ENCODE measurements at places on chromosomes 11 and 22.

DNA sequence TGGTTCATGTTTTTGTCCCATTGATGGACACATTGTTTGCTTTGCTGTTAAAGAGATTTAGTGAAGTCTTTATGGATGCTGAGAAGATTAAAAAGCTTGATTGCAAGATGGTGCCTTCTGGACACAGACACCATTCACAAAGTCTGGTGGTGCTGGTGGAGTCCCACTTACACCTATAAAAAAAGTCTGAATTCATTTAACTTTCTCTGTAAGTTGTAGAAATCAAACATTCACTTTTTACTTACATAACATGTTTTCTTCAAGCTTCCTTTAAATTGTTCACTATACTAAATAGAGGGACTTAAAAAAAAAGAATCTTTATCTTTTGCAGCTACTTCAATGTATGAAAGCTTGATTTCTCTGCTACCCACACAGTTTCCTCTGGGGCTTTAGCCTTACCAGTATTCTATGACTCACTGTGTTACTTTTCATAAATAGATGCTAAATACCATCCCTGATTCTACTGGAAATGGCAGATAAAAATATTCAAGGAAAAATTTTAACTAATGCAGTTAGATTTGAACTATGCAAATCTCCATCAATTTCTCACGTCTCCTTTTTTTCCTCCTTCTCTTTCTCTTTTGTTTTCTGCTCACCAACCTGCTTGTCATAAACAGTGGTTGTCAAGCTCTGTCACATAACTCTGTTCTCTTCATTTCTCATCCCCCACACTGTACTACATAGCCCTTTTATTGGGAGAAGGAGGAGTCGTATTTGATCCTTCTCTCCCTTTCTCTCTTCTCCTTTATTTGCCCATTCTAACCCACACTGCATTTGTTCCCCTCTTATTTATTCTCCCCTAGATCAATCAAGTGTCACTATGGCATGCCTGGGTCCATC is 89.7 kb downstream of the FAM76B start:
- DNase-seq, result no peak

GRCh38 chr11:101397979-101398378 is 185.8 kb downstream of the TRPC6 start:
- no peak for DNase-seq

DNA sequence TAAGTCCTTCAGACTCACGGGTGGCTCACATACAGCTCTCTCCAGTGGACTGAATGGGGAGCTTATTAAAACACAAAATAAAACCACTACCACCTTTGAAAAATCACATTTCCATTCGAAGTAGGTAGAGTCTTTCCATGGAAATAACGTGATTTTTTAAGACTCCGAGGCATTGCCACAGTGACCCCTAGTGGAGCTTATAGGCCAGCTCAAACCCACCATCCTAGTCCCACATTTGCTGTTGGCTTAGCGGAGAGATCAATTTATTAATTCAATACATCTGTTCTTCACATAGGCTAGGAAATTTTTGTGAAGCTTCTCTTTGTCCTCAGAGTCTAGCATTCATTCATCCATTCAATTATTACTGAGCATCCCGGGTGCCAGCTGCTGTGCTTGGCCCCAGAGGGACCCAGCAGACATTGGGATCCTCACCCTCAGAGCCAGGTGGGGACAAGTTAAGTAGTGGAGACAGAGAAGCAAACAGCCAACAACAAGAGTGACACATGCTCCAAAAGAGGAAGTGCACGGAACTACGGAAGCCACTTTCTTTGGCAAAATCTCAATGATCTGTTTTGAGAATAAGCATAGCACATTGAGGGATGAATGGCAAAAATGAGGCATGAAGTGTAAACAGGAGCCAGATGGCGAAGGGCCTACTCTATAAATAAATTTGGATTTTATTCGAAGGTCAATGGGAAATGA is 10.2 kb upstream of the P4HA3 start:
- peak; percentile 35 for DNase-seq

GRCh38 chr11:45576461-45577215 is 88.8 kb downstream of the CHST1 start:
- DNase-seq, result no peak

DNA sequence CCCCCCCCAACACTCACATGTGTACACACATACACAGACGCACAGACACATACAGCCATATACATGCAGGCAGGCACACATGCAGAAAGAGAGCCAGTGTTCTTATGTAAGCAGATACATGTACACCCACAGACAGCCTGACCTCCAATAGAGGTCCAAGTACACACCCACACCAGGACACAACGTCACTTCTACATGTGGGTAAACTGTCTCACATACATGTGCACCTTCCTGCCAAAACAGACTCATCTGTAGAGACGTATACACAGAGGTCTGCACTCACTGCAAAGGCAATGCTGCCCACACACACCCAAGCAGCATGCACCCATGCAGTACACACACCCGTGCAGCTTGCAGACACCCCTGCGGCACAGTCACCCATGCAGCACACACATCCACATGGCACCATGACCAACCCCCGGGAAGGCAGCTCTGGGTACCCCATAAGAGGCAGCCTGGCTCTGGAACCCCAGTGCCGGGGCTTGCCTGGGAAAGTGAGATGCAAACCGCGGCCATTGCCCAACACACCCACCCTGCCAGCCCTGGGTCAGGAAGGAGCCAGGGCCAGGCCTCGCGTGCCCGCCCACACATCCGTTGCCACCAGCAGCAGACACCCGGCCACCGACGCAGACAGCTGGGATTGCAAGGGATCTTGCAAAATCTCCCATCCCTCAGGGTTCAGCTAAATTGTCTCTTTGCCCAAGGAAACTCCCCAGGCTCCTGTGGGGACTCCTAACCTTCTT is 10.1 kb downstream of the CASTOR1 start:
- DNase-seq, result peak; percentile 91

DNA sequence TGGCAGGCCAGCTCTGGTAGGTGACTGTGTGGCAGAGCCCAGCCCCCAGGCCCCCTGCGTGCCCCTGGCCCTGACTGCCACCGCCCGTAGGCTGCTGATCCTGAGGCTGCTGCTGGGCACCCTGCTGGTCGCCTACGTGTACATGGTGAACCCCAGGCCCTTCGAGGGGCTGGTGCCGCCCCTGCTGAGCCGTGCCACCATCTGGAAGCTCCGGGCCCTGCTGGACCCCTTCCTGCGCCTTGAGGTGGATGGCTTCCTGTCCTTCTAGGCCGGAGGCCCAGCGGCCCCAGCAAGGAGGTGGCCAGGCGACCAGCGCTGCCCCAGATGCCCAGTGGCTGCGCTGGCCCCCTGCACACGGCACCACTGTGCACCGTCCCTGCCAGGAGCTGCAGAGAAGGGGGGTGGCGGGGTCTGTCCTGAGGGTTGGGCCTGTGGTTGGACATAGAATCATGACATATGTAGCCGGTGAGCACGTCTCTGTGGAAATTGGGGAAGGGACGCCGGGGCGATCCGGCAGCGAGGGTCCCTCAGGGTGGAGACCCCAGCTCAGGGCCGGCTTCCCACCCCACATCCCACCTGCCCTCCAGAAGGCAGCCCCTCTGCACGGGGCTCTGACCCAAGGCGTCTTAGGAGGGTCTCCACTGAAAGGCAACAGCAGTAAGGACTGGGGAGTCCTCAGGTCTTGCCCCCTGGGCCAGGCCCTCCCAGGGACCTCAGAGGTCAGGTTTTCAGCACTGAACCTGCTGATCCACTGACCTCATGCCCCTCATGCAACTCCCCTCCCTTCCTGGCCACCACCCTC is 185.4 kb downstream of the IGLL1 start:
- DNase-seq, result no peak

- DNase-seq, result no peak
These were observed 62.9 kb upstream of the B3GAT1 start for GRCh38 chr11:134474942-134475341.

DNA sequence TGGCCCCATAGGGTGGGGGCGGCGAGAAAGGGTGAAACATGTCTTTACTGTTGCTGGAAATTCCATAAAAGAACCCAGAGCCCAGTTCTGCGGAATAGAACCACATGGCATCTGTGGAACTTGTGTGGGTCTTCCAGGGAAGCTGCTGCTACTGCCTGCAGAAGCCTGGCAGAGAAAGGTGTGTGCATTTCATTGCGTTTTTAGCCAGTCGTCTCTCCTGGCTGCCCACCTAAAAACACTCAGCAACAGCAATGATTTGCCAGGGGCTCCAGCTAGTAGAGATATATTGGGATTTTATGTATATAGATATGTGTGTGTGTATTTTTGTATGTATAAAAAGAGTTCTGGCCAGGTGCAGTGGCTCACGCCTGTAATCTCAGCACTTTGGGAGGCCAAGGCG is 127.2 kb upstream of the TBCEL start:
- no peak for DNase-seq

DNA sequence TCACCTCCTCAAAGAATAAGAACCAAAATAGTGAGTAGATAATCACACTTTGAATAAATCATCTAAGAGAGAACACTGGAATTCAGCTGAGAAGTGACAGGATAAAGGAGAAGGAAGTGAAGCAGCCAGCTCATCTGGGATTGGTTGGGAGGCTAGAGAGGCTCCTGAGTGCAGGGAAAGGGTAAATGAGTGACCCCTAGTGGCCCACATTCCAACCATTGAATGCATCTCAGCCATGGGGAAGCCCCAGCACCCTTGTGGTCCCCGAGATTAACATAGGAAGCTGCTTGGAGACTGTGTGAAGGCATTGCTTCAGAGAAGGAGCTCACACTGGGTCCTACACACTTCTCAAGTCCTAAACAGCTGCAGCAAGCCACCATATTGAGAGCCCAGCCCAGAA is 82.3 kb downstream of the JRKL start:
- DNase-seq, result no peak

GRCh38 chr11:15955595-15955994 is 400.8 kb downstream of the SOX6 start:
- DNase-seq, result no peak

- no peak for DNase-seq
These were observed 694.7 kb downstream of the NTM start for GRCh38 chr11:132064987-132065620.

- DNase-seq, result no peak
These were observed 33.2 kb downstream of the C22orf31 start for GRCh38 chr22:29028468-29028867.

- DNase-seq, result no peak
These were observed 100.0 kb downstream of the ADAMTS15 start for GRCh38 chr11:130548491-130548833.

DNA sequence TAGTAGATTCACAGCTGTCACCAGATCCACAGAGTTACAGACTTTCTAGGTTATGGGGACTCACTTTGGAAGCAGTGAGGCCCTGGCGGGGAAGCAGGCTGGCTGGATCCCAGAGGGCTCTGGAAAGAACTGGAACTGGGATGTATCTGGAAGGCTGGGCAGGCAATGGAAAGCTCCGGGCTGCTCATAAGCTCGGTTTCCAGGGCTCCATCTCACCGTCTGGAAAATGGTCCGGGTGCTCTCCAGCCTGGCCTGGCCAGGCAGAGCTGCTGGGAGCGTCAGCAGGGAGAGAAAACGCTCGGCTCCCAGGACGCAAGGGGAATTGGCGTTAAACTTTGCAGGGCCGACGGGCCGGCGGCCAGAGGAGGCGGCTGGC is 335 bp upstream of the SEZ6L start:
- DNase-seq, result no peak

- DNase-seq, result no peak
These were observed 262.8 kb downstream of the BRD1 start for GRCh38 chr22:49564666-49565515.

DNA sequence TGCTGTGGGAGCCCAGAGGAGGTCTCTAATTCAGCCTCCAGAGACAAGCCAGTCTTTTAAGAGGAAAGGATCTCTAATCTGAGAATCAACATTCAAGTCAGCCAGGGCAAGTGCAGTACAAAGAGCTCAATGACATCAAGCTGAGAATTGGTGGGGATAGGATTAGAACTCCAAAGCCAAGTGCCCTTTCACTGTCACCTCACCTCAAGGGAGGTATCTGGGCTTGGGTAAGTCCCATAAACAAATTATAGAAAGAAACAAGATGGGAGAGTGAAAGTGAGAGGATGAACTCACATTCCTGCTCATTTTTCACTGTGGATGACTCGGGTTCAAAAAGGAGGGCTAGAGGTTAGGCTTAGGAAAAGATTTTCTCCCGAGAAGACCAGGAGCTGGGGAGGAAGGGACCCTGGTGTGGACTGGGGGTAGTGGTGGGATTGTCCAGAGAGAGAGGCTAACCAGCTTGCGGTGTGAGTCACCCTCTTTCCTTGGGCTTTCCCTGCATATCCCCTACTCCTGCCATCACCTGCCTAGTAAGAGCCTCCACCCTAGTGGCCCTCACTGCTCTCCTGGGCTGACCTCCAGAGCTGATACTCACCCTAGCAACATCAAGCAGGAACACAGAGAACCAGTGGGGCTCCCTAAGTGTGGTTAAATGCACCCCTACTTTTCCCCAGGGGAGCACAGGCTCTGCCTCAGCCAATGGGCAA is 70.4 kb downstream of the RRM1 start:
- no peak for DNase-seq

DNA sequence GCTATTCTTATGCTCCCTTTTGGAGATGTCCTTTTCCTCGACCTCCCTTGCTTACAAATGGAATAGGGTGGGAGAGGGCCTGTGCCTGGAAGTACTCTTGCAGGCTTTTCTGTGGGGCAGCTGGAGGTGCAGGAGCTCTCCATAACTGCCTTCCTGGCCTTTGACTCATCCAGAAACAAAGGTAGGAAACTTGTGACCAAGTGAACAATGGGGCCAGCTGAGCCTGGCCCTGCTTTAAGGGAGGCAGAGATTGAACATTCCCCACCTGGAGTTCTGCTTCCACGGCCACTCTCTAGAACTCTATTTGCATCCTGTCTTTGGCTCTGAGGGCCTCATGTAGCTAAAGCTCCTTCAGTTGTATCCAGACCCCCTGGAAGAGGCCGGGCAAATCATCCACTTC is 5.1 kb upstream of the LYVE1 start:
- DNase-seq, result no peak

DNA sequence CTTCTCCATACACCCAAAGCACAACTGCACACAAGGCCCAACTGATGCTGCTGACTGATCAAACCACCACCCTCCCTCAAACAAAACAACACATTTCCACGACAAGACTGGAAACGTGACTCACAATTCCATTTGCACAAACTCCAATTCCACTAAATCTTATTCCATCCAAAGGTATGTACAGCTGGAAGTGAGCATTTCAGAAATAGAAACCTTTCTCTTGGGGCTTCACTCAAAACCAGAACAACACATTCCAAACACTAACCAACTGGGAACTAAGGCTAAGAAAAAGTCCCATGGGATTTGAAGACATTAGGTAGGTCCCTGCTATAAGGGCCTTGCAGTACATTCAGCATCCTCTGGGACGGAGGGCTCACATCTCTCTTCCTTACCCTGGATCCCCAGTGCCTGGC is 19.6 kb downstream of the MORC2 start:
- no peak for DNase-seq

DNA sequence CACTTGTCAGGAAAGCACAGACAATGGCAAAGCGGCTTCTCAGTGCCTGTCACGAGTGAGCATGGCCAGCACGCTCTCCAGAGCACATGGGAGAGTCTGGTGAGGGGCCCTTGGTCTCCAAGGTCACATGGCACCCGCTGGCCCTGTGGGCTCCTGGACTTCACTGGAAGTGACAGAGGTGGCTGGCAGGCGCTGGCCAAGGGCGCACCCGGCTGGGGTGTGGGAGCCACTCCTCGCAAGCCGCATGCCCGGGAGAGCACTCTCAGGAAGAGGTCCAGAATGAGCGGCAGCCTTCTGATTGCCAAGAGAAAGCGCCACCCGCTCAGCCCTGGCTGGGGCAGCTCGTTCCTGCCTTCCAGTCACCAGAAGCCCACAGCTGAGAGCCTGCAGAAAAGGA is 17.1 kb upstream of the MOB2 start:
- DNase-seq, result no peak
